Choroid plexus epithelial cell (primary cell): ENCODE measurements at places on chromosomes 5 and 9.
A peak's percentile ranks its signal among the peaks of the same experiment; 100 is the strongest.

- DNase-seq, result peak; percentile 7
Observed at GRCh38 chr5:29197631-29198454, 1995.6 kb upstream of the CDH6 start.

GRCh38 chr9:113659039-113659438, 195.5 kb downstream of the RGS3 start:
- no peak for DNase-seq

GRCh38 chr5:132458226-132458560, 32.4 kb downstream of the IRF1 start:
- DNase-seq, result no peak

DNA sequence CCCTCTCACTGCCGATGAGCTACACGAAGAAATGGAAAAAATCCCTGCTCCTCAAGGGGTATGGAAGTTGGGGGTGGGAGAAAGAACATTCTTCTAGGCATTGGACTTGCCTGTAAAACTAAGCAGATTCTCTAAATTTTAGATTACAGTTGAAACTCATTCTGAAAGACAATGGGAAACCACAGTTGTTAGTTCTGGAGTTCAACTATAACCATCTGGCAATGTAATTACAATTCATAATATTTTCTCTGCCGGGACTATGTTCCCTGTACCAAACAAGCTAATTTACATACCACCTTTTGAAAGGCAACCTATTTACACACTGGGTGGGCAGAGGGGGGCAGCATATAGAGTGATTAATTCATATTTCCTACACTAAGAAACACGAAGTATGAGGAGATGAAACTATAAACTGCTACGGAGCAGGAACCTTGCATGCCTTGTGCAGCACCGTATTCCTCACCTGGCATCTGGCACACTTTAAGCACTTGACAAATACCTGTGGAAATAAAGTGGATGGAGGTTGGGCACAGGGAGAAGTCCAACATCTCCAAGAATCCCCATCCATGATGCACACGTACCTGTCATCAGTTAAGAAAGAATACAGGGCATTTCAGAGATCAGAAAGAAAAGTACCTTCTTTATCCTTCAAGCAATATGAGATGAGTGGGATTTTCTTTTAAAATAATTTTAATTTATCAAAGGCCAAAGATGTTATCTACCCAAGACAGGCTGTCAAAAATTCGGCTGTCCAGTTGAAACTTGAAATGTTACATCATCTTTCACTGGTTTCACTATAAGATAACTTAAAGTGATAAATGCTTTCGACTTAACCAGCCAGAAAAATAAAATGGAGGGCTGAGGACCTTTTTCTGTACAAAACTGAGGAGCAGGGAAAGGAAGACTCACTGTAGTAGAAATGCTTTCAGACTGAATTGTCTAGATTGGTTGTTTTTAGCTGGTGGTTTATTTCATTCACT, 54.2 kb downstream of the SSBP2 start:
- no peak for DNase-seq

DNA sequence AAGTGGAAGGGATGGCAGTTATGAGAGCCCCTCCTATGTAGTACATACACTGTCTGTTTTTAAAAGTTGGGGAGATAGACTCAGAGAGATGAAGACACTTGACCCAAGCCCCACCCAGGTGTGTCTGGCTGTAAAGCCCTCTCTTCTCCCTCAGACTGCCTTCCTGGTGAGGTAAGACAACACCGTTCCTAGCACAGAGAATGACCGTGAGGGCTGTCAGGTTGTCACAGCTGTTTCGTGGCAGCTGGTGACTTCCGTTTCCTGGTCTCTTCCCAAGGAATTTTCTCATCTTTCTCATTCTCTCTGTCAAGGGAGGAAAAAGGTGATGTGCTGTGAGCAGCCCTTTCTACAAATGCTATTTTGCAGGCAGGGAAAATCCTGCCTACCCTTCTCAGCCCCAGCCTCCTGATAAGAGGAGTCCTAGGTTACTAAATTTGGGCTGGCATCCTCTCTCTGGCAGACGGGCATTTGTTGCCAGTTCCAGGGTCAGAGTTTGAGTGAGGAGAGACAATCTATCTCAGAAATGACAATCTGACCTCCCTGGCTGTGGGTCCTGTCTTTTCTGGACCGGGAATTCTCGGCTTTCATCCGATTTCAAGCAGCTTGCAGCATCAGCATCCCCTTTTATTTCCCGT, 263.5 kb upstream of the PANK3 start:
- no peak for DNase-seq

GRCh38 chr5:82307451-82307850, 29.3 kb upstream of the RPS23 start:
- peak; percentile 28 for DNase-seq

- DNase-seq, result peak; percentile 48
Observed at GRCh38 chr9:121698627-121699570, 47.5 kb downstream of the DAB2IP start.

- no peak for DNase-seq
Observed at GRCh38 chr9:16830806-16831205, 39.7 kb downstream of the BNC2 start.

- peak; percentile 70 for DNase-seq
Observed at GRCh38 chr5:55694152-55694830, 17.8 kb downstream of the SLC38A9 start.

GRCh38 chr5:175728885-175729828, 71.3 kb downstream of the HRH2 start:
- DNase-seq, result peak; percentile 22

- DNase-seq, result no peak
Observed at GRCh38 chr5:108760512-108760911, 12.8 kb downstream of the FER start.

GRCh38 chr5:121105921-121106320, 641.8 kb downstream of the PRR16 start:
- DNase-seq, result no peak

- DNase-seq, result no peak
Observed at GRCh38 chr9:4386819-4387218, 87.0 kb upstream of the GLIS3 start.

- peak; percentile 96 for DNase-seq
Observed at GRCh38 chr9:70601000-70601951, 186.8 kb upstream of the KLF9 start.

GRCh38 chr9:75960551-75960950, 70.1 kb downstream of the PCSK5 start:
- no peak for DNase-seq

GRCh38 chr9:34603610-34604231, 8.2 kb downstream of the RPP25L start:
- DNase-seq, result peak; percentile 82

DNA sequence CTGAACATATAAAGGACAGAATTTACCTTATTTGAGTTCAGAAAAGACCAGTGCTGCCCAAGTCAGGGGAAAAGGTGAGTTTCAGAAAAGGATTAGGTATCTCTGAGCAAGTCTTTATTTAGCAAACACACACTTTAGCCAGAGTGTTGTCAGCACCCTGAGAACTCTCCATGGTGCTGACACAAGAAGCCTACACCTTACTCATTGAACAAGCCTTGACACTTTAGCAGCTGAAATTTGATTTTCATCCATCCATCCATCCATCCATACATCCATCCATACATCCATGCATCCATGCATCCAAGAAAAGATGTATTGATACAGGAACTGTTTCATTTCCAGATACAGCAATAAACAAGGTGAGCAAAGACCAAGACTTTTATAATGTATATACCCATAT, 311.2 kb downstream of the TRIM32 start:
- peak; percentile 36 for DNase-seq

DNA sequence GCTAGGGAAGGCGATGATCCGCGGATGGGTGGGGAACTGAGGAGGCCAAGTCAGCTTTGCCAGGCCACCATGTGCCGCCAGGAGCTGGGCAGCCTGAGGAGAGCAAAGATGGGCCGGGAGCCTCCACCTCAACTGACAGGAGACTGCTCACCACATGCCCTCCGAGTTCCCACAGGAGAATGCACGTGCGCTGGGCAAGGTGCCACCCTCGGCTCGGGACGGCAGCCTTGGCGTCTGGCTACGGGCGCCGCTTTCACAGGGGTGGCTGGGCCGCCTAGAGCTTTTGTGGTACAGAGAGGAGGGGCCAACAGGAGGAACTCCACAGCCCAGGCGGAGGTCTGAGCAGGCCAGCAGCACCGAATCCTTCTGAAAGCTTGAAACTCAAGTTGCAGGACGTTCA, 5.3 kb upstream of the TBC1D9B start:
- DNase-seq, result no peak

- DNase-seq, result no peak
Observed at GRCh38 chr5:89401012-89401411, 518.0 kb upstream of the MEF2C start.

- no peak for DNase-seq
Observed at GRCh38 chr5:75890546-75890945, 173.3 kb upstream of the POC5 start.

DNA sequence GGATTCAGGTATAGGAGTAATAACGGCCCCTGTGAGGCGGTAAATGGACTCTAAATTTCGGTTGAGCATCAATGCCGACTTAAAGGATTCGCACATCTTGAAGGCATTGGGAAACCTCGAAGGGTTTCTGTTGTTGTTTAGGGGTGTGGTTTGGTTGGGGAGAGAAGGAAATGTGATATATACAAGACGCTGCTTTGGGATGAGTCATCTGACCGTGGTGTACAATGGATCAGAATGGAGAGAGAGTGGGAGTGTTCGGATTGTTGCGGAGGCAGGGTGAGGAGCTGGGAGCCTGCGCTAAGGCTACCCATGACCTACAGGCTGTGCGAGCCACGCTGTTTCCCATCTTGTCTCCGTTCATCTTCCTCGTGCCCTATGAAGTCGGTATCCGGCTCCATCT, 60.4 kb upstream of the ERCC6L2 start:
- DNase-seq, result peak; percentile 85

GRCh38 chr9:111601237-111602018, 2.0 kb upstream of the PTGR1 start:
- peak; percentile 56 for DNase-seq

- DNase-seq, result no peak
Observed at GRCh38 chr9:19926774-19927173, 137.9 kb upstream of the SLC24A2 start.

DNA sequence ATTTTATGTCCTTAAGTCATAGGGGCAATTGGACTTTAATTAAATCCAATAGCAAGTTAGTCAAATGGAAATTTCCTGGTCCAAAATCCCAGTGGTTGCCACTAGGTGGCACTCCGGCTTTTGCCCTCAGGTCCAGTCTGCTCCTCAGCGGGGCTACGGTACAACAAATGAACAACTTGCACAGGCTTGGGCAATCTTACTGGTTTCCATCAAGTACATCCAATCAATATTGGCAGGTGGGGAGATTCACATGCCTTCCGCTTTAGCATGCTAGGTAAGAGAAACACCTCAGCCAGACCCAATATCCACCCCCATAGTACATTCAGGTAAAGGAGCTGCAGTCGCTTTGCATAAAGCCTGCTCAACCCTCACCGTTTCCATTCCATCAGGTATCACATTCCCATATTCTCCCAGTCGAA, 6.3 kb upstream of the MXD3 start:
- peak; percentile 91 for DNase-seq

- no peak for DNase-seq
Observed at GRCh38 chr5:978693-979092, 29.9 kb upstream of the NKD2 start.

- DNase-seq, result peak; percentile 69
Observed at GRCh38 chr9:114216081-114216480, 60.7 kb downstream of the COL27A1 start.

- peak; percentile 57 for DNase-seq
Observed at GRCh38 chr5:141484641-141485311, at the start of gene PCDHGC4. Gene PCDHGC4 (plus strand): TSS chr5:141485030. CDS start chr5:141485174, 144 bp downstream.

- peak; percentile 48 for DNase-seq
Observed at GRCh38 chr9:125255781-125256391, 5.7 kb upstream of the GAPVD1 start.

GRCh38 chr5:58455066-58455465, 4.8 kb downstream of the PLK2 start:
- DNase-seq, result no peak

DNA sequence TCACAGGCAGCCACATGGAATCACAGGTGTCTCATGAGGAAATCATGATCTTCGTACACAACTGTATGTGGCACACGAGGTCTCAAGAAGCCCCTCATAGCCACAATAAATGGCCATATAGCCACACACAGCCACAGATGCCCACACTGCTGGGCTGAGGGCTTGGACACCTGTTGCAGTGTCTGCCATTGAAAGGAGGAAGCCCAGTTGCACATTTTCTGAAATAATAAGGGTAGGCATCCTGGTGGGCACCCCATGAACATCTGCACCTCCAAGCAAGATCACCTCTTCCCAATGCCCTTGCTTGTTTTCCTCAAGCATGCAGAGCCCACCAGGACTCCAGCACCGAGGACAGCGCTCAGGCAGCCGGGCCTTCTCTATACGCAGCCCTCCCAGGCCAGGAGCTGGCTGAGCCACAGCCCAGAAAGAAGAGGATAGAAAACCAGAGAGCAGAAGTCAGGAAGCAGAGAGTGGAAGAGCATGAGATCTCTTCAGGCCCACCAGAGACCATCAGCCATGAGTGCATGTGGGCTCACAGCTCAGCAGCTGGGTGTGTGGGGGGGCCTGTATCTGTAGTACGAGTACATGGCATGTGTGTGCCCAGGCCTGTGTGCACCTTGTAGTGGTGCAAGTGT, 1.0 kb upstream of the ACSL6 start:
- DNase-seq, result peak; percentile 85

DNA sequence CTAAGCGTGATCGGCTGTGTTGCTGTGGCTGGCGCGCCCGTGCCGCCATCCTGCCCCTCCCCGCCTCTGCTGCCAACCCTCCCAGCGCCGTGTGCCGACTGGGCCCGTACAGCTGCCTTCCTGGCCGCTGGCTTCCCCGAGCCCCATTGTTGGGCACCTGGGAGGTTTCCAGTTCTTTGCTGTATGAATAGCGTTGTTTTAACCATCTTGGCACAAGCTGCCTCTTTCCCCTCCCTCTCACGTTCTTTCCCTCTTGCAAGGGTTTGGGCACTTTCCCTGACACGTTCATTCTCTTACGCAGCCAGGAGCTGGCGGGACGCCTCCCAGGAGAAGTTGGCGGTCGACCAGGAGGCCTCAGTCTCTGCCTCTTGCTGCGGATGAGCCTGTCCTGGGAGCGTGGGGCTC, 43.1 kb upstream of the RXRA start:
- peak; percentile 19 for DNase-seq

GRCh38 chr5:67806654-67807438, 408.7 kb upstream of the PIK3R1 start:
- no peak for DNase-seq

GRCh38 chr9:76049341-76049740, 158.9 kb downstream of the PCSK5 start:
- DNase-seq, result no peak

DNA sequence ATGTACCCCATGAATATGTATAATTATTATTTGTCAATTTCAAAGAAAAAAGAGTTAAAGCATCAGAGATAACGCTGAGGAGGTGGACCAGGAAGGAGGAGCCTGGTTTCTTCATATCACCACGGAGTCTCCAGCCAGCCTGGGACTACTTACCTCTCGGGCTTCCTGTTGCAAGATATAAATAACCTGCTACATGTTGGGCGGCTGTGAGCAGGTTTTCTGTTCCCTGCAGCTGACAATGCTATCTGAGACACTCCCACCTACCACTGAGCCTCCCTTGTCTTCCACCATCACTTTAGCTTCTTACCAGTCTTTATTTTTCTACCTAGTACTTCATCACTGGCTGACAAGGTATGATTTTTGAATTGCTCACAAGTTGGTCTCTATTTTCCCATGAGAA, 102.7 kb upstream of the CPEB4 start:
- DNase-seq, result no peak
